ENCODE measurements at places on chromosomes 7 and 10. TPM values are rescaled to one million over a fixed set of nuclear protein-coding genes. Genes with fewer than 3 reads are reported as not detected.

DNA sequence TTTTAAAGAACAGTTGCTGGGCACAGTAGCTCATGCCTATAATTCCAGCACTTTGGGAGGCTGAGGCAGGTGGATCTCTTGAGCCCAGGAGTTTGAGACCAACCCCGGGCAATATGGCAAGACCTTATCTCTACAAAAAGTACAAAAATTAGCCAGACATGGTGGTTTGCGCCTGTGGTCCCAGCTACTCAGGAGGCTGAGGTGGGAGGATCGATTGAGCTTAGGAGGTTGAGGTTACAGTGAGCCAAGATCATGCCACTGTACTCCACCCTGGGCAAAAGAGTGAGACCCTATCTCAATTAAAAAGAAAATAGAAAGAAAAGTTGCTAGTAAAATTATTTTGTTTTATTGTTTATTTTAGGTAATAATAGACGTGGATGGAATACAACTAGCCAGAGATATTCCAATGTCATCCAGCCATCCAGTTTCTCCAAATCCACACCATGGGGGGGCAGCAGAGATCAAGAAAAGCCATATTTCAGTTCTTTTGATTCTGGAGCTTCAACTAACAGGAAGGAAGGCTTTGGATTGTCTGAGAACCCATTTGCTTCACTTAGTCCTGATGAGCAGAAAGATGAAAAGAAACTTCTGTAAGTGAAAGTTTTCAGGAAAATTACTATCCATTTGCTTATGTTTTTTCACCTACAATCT, 3.0 kb downstream of the NUP42 start:
- peak; percentile 64 for DNase-seq

DNA sequence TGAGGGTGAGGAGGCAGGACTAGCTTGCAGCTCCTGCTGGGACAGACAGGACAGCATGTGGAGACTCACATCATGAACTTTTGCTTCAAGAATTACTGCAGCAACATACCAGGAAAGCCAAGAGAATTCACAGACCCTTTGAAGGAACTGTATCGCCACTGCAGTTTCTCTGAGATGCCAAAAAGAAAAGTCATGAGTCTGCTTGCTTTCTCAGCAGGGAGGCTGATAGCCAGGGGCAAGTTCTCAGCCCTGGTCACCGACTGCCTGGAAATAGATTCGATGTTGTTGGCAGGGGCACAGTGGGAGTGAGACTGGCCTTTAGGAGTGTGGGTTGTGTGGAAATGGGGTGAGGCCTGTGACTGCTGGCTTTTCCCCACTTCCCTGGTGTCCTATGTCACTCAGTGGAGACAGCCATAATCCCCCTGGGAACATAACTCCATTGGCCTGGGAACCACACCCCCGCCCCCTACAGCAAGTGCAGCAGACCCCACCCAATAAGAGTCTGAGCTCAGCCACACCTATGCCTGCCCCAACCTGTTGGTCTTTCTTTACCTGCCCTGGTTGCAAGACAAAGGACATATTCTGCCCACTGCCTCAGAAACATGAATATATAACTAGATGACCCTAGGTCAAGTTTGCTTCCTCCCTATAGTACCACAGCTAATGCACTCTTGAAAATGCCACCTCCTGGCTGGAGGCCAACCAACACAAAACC, 1.6 kb upstream of the SAMD9 start:
- DNase-seq, result no peak

DNA sequence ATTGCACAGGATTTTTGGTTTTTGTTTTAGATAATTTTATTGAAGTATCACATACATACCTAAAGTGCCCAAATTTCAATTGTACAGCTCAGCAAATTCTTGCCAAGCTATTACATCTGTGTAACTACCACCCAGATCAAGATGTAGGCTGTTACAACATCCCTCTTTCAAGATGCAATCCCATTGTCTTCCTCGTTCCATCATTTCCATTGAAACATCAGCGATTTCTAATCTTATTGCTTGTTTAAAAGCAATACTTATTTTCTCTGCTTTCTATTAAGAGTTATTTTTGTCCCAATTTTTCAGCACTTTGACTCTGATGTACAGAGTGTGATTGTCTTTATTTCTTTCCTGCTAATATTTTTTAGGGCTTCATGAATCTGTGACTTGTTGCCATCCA, 372.8 kb upstream of the SHH start:
- no peak for DNase-seq

DNA sequence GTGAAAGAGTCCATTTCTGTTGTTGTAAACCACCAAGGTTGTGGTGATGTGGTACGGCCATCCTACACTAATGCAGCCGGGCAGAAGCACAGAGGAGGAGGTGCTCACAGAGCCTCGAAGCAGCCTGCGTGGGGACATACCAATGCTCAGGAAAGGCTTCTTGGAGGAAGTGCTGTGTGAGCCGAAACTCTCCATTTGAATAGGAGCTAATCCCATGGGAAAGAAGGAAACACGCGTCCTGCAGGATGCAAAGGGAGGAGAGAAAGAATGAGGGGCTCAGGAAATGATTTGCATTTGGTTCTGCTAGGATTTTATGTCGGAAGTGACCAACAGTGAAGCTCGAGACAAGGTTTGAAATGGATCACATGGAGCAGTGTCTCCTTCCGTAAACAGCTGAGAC, 477.9 kb upstream of the ANKRD30A start:
- peak; percentile 12 for DNase-seq

DNA sequence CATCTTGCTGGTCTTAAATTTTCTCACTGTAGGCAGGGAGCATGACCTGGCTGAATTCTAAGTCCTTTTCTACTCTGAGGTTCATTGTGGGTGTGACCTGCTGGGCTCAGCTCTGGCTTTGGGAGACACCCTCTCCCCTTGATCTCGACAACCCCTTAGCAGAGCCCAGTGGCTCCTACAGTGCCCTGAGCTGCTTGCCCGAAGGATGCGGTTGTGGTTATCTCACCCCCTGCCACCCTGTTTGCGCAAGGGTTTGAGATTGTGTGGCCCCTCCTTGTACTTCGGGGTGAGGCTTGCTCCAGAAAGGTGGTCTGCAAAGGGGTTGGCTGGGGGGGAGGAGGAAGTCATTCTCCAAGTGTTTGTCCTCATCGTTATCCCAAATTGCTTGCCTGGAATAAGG, 55.3 kb downstream of the TCF7L2 start:
- no peak for DNase-seq

GRCh38 chr7:11208883-11209465, 235.3 kb downstream of the PHF14 start:
- no peak for DNase-seq

- DNase-seq, result peak; percentile 5
These were observed 151.0 kb downstream of the CHCHD3 start for GRCh38 chr7:132930881-132931280.

DNA sequence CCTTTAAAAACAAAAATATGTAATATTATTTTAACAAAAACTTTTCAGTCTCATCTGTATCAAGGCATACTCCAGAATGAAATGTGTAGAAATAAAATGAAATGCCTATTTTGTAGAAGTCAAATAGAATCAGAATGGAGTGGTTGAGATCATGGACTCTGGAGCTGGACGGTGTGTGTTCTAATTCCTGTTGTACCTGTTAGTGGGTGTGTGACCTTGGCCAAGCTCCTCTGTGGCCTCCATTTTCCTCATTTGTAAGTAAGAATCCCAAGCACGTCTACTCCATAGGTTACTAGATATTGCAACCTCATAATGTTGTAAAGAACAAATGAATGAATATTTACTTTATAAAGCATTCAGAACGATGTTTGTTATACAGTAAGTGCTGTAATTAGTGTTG, 74.9 kb downstream of the HDAC9 start:
- no peak for DNase-seq

DNA sequence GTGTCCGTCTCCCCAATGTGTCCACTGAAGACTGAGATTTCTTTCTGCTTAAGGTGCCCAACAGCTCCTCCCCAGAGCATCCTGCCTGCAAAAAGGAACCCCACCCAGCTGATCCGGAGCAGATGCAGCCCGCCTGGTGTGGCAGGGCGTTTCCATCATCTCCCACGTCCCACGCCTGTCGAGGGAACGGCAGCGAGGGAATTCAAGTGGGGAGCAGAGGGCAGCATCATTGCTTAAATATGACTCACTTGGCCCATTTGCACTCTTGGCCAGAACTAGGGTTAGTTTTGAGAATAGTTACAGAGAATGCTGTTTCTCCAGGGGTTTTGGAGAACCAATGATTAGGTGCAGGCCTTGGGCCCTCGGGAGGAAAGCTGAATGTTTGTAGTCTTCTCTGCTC, 20.8 kb downstream of the VWA2 start:
- DNase-seq, result no peak

The GDF2 gene
- not detected for total RNA-seq

The MRLN gene
- not detected for total RNA-seq

The PNLIPRP1 gene
- total RNA-seq, result not detected

The MAPK8 gene
- 53.7 TPM for total RNA-seq

The ZNF117 gene
- total RNA-seq, result 42.0 TPM

The H2BK1 gene
- not detected for total RNA-seq
